ENCODE measurements at places on chromosomes 1 and 21.

DNA sequence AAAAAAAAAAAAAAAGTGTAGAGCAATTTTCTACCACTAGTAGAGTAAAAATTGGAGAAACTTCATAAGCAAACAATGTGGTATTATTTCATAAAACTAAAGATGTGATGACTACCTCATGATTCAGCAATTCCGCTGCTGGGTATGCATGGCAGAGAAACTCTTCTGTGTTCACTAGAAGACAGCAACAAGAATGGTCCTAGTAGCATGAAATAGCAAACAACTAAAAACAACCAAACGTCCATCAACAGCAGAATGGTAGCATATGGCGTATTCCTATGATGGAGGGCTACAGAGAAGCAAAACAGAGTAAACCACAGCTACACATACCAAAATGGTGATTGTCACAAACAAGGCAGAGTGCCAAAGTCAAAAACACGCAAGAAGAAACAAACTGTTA lies 18.9 kb downstream of the HTR1D start:
- DNase-seq, result no peak

DNA sequence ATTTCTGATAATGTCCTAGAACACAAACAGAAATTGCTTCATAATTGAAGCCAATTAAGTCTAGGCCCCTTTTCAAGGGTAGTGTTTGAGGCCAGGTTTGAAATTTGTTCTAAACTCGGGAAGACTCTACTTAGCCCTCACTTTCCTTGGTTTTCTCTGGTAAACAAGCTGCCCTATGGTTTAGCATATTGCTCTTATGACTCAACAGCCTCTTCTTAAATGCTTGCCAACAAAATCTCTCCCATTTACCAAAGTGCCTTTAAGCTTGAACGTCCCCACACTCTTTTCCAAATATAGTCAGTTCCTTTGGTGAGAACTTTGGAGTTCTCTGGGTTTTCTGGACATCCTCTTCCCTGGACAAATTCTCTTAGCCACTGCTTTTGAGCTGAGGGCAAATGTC lies 5.8 kb upstream of the LCE6A start:
- no peak for DNase-seq

GRCh38 chr1:150365941-150366340 lies 2.0 kb downstream of the RPRD2 start:
- DNase-seq, result no peak

GRCh38 chr1:54652168-54652567 lies 10.6 kb downstream of the MROH7 start:
- no peak for DNase-seq

DNA sequence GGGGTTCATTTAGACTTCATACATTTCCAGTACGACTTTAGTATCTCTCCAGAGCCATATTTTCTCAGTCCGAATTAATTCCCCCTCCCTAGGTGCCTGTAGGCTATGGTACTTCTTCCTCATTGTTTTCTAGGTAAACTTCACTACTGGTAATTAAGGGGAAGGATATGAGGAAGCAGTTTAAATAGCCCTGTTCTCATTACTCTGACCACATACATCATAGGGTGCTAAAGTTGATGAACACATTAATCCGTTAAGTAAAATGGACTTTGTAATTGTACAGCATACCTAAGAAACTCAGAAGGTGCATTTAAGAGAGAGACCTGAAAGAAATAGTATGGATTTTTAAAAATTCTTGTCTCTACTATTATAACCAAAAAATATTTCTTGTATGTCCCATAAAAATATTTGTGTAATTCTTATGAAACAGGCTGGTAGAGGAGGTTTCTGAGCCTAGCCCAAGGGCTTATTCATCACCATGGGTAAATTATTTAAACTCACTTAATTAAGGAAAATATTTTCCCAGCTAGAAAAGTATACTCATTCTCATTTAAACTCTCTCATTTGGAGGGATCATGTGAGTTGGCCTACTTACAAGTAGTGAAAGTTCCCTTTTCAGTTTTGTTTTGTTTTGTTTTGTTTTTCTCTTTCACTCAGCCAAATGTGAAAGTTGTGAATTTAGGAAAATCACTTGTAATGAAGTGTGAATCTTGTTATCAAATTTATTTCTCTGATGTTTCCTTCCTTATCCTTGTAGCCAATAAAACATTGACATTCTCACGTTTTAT lies 2.0 kb downstream of the PRMT6 start:
- DNase-seq, result no peak

- DNase-seq, result no peak
These were observed 114.1 kb upstream of the CD34 start for GRCh38 chr1:208025031-208025430.

GRCh38 chr1:78491451-78492071 lies 787 bp downstream of the PTGFR start:
- no peak for DNase-seq

- DNase-seq, result no peak
These were observed at the start of gene KRTAP7-1 for GRCh38 chr21:30829659-30830058. TSS of gene KRTAP7-1 (minus strand) at chr21:30829759. CDS start at chr21:30829698, 61 bp downstream.

GRCh38 chr1:78334952-78335351 lies 155.8 kb upstream of the PTGFR start:
- DNase-seq, result no peak

GRCh38 chr1:157252473-157252872 lies 114.3 kb upstream of the ETV3 start:
- DNase-seq, result no peak

DNA sequence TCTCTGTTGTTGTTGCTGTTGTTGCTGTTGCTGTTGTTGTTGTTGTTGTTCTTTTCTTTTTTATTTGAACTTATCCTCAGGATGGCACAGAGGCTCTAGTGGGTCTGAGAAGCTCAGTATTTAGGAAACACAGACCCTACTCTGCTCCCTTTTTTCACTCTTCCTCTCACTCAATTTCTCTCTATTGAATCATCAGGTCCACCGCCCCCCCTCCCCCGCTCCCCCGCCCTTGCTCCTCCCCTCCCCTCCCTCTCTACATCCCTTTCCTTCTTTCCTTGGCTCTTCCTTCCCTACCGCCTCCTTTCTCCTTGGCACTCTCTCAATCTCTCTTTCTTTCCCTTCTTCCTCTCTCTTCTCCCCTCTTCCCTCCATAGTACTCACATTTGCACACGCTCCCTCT lies 218.5 kb upstream of the ZC3H12A start:
- no peak for DNase-seq

DNA sequence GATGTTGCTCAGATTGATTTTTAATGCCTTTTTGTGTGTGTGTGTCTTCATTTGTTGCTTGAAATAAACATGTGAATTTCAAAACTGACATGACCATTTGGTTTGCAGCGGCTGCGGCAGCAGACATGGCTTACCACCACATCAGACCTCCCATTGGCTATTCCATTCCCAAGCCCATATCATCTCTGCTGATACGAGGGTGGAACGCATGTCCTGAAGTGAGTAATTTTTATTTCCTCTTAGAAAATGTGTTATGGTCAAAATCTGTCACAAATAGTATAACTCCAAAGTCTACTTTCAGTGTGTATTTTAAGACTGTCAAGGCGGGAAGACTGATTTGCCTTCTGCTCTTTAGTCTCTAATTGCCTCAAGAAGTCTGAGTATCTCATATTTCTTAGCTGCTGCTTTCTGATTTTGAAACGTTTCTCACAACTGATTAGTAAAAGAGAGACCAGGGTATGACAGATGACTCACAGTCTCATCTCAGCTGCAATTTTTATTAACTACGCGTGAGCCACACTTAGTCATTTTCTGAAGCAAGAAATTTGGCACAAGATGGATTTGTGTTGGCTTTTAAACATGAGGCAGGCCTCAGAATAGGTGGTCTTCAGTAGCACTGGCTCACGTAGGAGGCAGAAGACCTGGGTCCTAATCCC lies 49.0 kb downstream of the LRRC53 start:
- no peak for DNase-seq

DNA sequence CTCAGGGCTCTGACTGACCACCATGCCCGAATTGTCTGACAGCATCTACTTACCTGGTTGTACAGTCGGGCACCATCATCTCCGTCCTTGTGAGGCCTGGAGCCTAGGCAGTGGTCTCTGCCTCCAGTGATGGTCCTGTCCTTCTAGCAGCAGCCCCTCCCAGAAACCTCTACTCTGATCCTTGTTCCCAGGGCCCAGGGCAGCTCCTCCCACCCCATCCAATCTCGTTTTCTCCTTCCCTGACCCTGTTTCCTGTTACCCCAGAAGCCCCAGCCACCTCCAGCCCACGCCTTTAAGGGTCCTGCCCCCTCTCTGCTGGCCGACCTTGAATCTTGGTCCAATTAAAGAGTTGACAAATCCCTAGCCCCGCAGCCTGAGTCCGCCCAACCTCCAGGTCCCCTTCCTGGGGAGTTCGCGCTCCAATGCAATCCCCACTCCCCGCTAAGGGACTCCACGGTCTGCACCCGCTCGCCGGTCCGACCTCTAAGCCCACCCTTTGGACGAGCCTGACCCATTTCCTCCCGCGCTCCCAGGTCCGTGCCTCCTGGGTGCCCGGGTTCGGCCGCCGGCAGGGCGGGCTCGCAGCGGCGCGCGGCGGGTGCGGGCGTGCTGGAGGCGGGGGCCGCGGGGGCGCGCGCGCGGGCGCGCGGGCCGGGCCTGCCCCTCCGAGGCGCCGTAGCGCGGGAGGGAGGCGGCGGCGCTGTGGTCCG lies at the start of gene B4GALT2:
TSS of gene B4GALT2 (plus strand) at position 660 of the 710 bp plus-strand sequence. CDS start 1,951 bp downstream, outside the sequence.
- no peak for DNase-seq

- no peak for DNase-seq
These were observed 7.9 kb downstream of the ATP5IF1 start for GRCh38 chr1:28243685-28244311.

DNA sequence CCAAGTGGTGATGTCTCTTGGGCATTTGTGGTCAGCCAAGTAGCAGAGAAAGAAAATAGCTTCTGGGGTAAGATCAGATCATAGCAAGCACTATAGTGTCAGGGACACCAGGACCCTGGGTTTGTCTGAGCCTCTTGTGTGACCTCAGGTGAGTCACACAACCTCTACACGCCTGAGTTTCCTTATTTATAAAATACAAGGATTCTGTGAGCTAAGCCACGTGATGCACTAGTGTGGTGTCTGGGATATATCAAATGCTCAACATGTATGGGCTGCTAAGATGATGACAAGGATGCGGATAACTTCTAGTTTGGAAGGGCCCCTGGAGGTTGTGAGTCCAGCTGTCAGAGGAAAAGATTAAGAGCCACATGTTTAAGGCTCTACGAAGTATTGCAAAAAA lies 24.5 kb upstream of the ZNF436 start:
- DNase-seq, result no peak

DNA sequence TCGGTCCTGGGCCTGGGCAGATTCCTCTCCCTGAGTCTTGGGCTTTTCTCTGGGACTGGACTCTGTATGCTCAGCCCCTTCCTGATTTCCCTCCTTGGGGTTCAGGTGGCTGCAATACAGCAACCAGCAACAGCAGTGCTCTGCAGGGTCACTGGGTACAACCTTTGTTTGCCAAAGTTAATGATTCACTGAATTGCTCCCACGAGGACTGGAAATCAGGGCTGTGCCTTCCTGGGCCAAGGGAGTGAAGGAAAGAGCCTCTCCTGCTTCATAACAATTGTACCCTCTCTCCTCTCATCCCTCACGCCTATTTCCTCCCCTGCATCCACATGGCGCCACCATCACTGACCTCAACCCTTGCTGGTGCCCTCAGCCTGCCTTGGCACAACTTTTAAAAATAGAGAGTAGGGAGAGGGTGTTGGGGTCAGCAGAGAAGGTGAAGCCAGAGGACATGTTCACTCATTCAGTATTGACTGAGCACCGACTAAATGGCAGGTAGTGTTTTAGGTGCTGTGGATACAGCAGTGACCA lies 52.8 kb upstream of the GOLT1A start:
- DNase-seq, result no peak

GRCh38 chr1:225464851-225465792 lies 37.3 kb upstream of the LBR start:
- DNase-seq, result no peak

GRCh38 chr21:43736224-43736883 lies 17.4 kb downstream of the PDXK start:
- no peak for DNase-seq

GRCh38 chr1:23661887-23662286 lies 29.7 kb upstream of the RPL11 start:
- no peak for DNase-seq

GRCh38 chr1:207964195-207964966 lies 53.5 kb upstream of the CD34 start:
- no peak for DNase-seq

DNA sequence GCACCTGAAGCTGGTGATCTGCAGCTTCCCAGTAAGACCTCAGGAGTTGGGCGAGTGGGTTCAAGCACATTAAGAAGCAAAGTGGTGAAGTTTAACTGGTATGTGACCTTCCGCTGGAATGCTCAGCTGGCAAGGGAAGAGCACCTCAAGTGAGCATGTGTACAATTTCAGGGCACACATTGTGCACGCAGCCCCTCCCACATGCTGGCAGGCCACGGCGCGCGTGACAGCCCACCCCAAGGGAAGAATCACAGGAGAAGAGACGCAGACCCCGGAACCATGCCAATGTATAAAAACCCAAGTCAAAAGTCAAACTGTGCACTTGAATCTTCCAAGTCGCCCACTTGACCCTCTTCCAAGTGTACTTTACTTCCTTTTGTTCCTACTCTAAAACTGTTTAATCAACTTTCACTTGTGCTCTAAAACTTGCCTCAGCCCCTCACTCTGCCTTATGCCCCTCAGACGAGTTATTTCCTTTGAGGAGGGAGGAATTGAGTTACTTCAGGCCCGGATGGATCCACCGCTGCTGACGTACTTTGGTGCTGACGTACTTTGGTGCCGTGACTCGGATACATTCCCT lies 20.0 kb downstream of the LRRC3 start:
- DNase-seq, result no peak

DNA sequence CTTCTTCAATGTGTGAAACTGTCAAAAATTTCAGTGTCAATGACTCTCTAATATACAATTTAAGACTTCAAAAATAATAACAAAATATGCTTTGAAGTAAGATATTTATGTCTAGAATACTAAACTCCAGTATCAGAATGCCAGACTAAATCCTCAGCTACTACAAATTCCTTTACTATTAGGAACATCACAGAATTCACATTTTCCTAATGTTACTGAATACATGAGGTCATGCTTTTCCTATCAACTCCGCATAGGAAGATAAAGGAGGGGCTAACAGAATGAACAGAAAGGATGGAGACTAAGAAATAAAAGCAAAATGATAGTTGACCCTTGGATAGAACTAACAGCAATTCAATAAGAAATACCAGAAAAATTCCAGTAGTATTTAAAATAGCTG lies 292.7 kb downstream of the SDCCAG8 start:
- DNase-seq, result no peak

DNA sequence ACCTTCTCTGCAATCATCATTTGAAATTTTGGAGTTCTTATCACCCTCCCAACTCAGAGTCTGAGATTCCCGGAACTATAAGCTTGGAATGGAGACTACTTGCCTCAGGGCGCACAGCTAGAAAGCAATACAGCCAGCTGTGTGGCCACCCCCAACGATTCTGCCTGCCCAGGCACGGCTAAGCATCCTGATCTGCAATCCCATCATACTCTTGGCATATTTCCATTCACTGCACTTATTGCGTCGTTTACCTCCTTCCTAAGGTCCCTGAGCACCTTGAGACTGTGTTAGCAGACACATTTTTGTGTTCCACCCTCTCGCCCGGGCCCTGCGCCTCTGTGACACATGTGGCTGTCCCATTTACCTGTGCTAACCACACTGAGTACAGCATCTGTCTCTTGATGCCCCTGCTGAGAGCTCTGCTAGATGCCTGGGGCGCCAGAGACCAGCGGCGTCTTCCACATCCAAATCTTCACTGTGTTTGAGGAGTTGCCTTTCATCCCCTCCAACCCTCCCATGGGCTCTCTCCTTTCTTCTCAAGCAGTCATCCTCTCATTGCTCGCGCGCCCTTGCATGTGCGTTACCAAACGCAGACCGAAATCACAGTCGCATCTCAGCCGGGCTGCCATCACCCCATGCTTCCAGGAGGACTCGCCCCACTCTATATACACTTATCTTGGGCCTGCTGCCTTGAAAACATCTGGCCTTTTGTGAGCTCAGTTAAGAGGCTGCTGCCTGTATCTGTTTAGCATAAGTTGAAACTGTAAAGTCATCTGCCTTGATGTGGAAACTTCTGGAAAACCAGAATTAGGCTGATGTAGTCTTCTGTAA lies 3.5 kb upstream of the CLDN19 start:
- DNase-seq, result no peak

All from stimulated activated CD8-positive, alpha-beta memory T cell treated with anti-CD3 and anti-CD28 coated beads, Interleukin-4, amount 100 ng/mL, for 4 hours (primary cell).